ENCODE measurements at places on chromosomes 16 and 17. TPM values are rescaled to one million over a fixed set of nuclear protein-coding genes. Genes with fewer than 3 reads are reported as not detected.

Gene MED13
- total RNA-seq = 13.8 TPM

Gene SLFN12
- 9.1 TPM for total RNA-seq

DNA sequence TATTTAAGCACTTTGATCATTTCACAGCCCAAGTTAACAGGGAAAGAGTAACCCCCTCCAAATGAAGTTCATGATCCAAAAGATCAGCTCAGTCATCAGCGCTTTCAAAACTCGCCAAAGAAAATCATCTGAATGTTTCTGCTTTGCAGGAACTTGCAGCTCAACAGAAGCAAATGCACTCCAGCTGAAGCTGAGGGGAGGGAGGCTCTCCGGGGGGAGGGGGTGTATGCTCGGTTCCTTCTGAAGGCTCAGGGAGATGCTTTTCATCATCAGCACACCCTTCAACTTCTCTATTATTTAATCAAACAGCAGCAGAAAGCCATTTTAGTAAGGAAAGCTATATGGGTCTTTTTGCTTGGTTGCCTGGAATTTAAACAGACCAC is 24.4 kb upstream of the ERN1 start:
- DNase-seq = no peak

DNA sequence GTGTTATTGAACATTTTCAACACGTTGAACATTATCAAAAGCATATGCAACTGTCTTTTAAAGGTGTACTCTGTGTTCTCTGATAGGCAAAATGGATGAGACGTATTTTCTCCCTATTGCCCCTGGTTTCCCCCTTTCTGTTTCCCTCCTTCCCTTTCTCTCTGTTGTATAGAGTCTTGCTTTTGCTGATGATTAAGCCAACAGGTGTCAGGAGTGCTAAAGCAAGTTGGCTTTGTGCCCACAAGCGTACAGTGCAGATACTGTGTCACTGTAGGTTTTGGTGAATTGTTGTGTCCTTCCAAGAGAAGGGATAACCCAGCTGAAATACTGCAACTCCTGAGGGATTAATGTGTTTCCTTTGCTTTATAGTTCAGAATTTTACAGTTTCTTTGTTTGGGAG is 74.4 kb downstream of the COX10 start:
- no peak for DNase-seq

GRCh38 chr16:49455181-49455990 is 81.8 kb downstream of the C16orf78 start:
- no peak for DNase-seq

Measured in MG63 (cell line).